ENCODE measurements at places on chromosomes 1 and 21. TPM values are rescaled to one million over a fixed set of nuclear protein-coding genes. Genes with fewer than 3 reads are reported as not detected.

GPA33 gene
- total RNA-seq, result not detected

GRCh38 chr1:40564506-40564905, 33.1 kb downstream of the ZNF684 start:
- DNase-seq, result no peak

GRCh38 chr1:93676427-93676826, 5.2 kb downstream of the BCAR3 start:
- DNase-seq, result no peak

- no peak for DNase-seq
Measured at GRCh38 chr1:23555986-23556634, 3.2 kb downstream of the ID3 start.

- DNase-seq, result no peak
Measured at GRCh38 chr21:45074818-45075595, 627 bp downstream of the ADARB1 start.

DNA sequence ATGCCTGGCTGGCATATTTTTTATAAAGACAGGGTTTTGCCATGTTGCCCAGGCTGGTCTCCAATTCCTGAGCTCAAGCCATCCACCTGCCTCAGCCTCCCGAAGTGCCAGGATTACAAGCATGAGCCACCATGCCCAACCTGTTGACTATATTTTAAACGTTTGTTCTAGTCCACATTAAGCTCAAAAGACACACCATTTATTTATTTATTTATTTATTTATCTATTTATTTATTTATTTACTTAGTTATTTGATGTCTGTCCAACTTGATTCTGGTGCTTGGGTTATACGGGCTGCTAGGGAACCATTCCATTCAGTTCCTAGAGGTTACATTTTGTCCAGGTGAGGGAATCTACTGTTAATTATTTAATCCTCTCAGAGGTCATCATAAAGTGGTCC, 98.1 kb upstream of the ADGRL4 start:
- no peak for DNase-seq

GRCh38 chr1:12625276-12625675, 7.3 kb upstream of the DHRS3 start:
- DNase-seq, result no peak

- peak; percentile 58 for DNase-seq
Measured at GRCh38 chr1:119784191-119784781, 15.6 kb upstream of the HMGCS2 start.

- no peak for DNase-seq
Measured at GRCh38 chr1:240029418-240029817, 62.3 kb upstream of the FMN2 start.

GRCh38 chr1:53662951-53663350, 76.0 kb downstream of the GLIS1 start:
- no peak for DNase-seq

- DNase-seq, result no peak
Measured at GRCh38 chr1:221760911-221761310, 19.0 kb upstream of the DUSP10 start.

DNA sequence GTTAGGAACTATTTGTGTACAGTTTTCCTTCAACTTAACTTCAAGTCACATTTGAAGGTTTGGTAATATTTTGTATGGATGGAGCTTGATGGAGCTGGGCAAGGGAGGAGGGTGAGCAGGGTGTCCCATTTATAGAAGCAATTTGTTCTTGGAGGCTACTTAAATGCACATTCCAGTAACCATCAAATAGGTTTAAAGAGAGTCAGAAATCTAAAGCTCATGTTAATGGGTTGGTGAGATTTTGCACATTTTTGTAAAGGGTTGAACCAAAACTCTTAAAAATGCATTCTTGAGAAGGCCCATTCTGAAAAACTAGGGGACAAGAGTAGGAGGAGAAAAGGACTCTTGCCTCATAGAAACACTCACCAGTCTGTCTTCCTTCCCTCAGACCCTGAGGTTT, 10.1 kb downstream of the FNDC5 start:
- DNase-seq, result no peak
